ENCODE measurements at places on chromosomes 1 and 21.
A peak's percentile ranks its signal among the peaks of the same experiment; 100 is the strongest.

DNA sequence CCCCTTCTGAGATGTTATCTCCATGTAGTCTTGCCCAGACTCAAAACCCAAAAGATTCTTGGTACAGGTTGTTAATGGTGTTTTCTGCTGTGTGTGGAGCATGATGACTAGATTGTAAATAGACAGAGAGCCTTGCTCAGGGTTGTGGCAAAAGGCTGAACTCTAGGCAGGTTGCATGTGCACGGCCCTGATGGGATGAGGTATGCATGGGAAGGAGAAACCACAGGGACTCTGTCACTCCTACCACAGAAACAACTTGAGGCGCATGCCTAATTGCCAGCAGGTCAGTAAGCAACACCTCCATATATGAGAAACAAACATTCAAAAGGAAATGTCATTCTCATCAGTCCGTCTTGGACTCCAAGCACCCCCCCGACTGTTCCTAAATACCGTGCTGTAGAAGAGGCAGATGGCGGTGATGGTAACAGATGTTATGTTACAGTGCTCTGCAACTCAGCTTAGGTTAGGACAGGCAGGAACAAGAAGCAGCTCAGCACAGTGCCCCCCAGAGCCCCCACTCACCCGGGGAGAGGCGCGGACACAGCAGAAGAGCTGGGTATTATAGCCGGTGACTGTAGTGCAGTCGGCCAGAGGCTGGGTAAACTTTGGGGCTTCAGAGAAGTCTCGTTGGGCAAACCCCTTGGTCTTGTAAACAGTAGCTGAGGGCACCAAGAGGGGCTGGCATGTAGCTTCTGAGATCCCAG lies 10.9 kb downstream of the MYBPHL start:
- DNase-seq: no peak

DNA sequence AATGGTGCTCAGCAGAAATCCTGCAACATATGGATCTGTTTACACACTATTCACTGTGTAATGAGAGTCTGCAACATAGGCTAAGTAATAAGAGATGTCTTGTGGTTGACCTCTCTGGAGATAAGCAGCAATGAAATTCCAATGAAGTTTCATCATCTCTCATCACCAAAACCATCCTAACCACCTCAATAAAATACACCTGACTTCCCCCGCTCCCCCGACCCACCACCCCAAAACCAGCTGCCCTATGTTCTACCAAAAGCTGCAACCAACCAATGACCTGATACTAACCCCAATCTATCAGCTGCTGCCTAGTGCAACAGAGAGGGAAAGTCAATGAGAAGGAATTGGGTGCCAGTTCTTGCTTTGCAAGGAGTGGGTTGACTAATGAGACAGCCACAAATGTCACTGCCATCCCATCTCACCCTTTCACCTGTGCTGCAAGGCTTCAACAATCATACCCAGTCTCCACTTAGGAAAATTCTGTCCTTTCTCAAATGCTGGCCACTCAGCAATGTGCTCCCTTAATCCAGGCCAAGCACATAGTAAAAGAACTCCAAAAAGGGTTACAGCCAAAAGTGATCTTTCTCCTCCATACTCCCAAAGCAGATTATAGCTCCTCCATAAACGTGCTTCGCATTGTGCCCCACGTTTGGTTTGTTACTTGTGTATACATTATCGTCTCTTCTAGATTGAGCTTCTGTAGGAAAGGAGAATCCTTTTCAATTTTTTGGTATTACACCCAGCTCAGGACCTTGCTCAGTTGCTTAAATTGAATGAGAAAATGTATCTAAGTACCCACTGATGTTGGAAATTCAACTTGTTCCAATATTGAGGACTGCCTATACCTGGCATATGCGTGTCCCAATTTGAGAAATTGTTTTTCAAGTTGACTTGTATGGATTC lies 29.0 kb downstream of the MRPL39 start:
- DNase-seq: peak; percentile 62

GRCh38 chr1:3468236-3469103 lies 14.0 kb downstream of the ARHGEF16 start:
- DNase-seq: no peak

DNA sequence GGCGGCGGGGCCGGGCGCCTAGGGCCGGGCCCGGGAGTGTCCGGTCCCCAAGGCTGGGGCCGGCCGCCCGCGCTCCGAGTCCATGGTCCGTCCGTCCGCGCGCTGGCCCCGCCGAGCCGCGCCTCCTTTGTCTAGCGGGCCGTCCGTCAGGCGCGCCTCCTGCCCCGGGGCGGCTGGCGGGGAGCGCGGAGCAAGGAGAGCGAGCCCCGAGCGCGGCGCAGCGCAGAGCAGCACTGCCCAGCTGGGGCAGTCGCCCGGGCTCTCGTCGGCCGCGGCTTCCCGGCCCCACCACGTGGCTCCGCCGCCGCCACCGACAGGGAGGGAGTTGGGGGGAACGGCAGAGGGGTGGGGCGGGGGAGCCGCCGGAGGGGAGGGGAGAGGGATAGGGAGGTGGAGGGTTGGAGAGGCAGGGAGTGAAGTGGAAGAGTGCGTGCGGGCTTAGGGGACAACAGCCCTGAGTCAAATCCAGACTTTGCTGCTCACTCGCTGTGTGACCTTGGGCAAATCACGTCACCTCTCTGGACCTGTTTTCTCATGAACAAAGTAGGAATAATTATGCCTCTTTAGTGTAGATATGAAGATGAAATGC lies at the start of gene NKAIN1:
Gene NKAIN1, minus strand, starts transcription at position 235 of the 589 bp plus-strand sequence. CDS start 340 bp downstream, outside the sequence.
- DNase-seq: peak; percentile 14

- DNase-seq: peak; percentile 77
These were observed 61.5 kb upstream of the RGS2 start for GRCh38 chr1:192747301-192747700.

DNA sequence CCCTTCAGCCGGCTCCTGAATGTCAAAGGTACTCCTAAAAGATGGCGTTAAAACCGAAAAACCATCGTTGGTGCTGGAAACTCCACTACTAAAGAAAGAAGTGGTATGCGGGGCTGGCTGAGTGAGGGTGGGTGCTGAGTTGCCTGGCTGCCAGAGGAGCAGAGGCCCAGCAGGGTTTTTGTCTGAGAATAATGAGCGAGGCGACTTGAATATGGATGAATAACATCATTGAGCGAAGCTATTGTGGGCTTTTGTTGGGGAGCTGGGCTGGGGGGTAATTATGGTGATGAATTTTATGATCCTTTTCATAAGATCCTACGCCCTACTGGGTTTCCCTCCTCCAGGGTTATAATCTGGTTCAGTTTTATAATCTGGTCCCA lies 2.0 kb downstream of the PDPN start:
- DNase-seq: no peak

DNA sequence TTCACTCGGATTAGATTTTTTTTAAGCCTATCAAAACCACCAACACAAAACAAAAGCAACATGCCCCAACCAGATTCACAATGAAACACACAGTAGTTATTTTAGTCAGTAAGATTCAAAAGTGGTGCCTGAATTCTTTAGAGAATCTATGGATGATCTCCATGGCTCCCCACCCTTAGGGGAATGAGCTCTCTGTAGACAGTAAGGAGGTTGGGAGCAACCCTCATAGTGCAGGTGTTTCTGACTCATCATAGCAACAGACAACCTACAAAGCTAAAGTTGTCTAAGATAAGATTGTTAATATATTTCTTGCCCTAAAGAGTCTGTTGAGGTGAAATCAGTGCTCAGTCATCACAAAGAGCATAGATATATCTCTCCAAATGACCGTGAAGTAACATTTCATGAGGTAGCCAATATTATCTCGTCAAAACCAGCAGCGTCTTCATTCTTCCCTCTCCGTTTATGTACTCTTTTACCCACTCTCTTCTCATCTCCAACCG lies 78.3 kb downstream of the ADAMTS1 start:
- no peak for DNase-seq

DNA sequence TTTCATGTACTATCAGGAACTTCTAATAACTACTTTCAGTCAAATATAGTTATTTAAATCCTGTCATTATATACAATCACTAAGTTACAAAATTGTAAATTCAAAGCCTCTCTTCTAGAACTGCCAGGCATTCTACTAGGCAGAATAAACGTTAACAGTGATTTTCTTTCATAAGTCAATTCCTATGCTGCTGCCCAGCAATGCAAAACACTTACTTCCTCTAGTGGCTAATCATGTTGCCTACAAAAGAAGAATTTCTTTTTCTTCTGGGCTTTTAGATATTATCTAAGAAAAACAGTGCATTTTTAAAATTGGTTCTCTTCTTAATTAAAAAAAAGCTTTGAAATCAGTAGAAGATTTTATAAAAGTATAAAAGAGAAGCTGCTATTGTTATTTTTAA lies 509.8 kb upstream of the ADAMTS5 start:
- DNase-seq: peak; percentile 68

GRCh38 chr1:2821373-2821955 lies 20.0 kb upstream of the TTC34 start:
- no peak for DNase-seq

DNA sequence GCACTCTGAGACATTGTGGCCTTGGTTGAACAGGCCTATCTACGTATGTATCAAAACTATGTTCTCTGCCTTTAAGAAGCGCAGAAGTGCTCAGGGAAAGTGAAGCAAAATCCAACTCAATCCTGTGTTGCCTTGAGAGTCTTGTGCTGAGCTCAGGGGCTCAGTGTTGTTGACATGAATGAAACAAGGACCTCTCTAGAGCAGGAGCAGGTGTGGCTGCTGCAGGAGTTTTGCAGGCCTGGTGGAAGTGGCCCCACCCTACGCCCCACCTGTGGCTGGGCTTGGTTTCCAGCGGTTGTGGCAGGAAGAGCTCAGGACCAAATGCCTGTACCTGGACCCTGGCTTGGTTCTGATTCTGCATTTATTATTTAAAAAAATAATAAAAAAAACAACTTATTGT lies 20.9 kb downstream of the CA6 start:
- DNase-seq: no peak
